Hair follicle dermal papilla cell (primary cell): ENCODE measurements at places on chromosomes 1 and 21. TPM values are rescaled to one million over a fixed set of nuclear protein-coding genes. Genes with fewer than 3 reads are reported as not detected.

Gene INKA2
- 1.6 and 2.4 TPM in 2 replicates for total RNA-seq

Gene KRTAP19-3
- total RNA-seq = not detected in 2 replicates

Gene MATN1
- total RNA-seq = 0.36 TPM in 1 of 2 replicates, not detected in the other

Gene EDN2
- total RNA-seq = not detected in 2 replicates

Gene TNFSF18
- total RNA-seq = 1.2 and 2.4 TPM in 2 replicates

Gene GCSAML
- total RNA-seq = not detected in 2 replicates

Gene HMGCL
- total RNA-seq = 43.3 and 44.2 TPM in 2 replicates

Gene CRB1
- total RNA-seq = 0.12 and 0.49 TPM in 2 replicates

Gene KRTAP12-1
- not detected in 2 replicates for total RNA-seq

Gene TFF1
- not detected in 2 replicates for total RNA-seq

Gene IL19
- total RNA-seq = not detected in 2 replicates

Gene NDUFS5
- 131 and 228 TPM in 2 replicates for total RNA-seq
